Right lobe of liver (tissue), 6 donors: ENCODE measurements at places on chromosomes 12 and 14. TPM values are rescaled to one million over a fixed set of nuclear protein-coding genes. Genes with fewer than 3 reads are reported as not detected.

DNA sequence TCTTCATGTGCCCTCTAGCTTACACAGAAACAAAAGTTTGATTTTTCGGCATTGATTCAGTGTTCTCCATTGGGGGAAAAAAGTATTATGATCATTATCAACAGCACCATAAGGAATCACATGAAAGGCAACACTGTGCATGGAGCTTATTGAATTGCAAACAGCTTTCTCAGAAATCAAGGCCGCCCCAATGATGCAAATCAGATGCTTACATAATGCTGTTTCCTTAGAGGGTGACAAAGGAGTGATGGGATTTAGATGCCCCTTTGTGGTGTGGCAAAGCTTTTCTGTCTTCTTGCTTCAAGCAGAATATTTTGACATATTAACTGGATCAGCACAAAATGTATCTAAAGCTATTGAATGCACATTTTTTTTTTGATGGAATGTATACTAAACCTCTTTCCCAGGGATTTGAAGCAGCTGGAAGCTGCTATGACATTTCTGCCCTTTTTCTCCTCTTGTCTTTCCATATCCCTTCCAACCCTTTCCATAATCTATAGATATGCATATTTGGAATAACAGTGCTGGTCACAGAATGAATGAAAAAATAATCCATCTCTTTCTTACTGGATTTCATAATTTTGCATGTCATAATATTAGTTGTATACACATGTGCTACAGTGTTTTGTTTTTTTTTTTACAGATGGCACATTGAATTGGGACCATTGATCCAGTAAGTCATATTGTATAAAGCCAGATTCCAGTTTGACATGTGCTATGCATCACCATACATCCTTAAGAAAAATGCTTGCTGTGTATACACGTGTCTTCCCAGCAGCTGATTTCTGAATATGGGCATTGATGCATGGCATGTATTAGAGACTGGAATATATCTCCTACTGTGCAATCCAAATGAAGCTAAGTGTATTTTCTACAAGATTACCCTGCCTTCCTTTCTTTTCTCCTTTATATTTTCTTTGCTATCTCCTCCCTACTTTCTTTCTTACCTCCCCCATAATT, 259.7 kb upstream of the DCN start:
- DNase-seq: no peak

DNA sequence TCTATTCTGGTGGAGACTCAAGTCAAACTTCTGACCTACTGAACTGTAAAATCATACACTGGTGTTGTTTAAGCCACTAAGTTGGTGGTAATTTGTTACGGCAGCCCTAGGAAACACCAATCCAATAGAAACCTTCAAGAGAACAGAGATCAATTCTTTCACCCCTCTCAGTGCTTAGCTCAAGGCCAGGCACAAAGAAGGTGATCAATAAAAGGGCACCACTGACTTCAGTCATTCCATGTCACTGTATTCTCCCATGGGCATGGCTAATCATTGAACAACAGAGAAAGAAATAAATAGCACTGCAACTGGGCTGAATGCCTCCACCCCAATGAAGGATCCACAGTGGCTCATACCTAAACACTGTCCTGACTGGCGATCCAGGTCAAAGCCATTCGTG, 7.3 kb downstream of the FBLN5 start:
- DNase-seq: no peak

DNA sequence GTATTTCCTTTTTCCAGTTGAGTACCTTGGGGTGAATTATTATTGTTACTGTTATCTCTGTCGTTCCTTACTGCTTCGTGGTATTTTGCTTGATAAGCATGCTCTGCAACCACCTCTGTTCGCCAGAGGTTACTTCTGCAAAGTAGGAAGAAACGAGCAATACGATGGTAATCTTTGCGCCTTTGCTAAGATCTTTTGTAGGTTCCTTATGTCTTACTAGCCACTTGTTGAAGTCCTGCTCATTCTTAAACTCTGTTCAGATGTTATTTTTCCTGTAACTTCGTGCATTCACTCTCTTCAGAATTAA, 729 bp upstream of the M6PR start:
- DNase-seq: no peak

DNA sequence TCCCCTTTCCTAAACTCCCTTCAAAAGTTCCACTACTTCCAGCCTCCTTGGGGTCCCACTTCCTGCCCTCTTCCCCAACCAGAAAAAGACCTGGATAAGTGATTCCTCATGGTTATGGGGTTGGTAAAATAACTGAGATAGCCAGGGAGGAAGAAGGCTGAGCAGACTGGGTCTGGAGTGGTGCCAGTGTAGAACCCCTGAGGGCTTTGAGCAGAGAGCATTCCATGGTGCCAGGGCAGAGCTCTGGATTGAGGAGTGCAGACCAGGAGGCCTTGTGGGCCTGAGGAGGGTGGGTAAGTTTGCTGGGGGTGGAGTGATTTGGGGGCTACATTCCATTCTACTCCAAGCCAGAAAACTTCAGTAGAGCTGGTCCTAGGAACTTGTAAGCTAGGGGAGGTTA, 9.5 kb upstream of the CISTR start:
- no peak for DNase-seq

DNA sequence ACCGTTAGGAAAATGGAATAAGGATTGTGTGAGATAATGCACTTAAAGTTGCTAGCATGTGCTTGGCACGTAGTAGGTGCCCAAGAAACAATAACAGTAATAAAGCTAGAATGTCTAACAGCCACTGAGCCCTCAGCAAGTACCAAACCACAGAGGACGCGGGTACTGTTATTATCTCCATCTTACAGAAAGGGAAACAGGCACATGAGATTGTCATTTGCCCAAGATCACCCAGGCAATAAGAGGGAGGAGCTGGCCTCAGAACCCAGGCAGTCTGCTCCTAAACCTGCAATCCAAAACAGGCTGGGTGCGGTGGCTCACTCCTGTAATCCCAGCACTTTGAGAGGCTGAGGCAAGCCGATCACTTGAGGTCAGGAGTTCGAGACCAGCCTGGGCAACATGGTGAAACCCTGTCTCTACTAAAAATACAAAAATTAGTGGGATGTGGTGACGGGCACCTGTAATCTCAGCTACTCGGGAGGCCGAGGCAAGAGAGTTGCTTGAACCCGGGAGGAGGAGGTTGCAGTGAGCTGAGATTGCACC, 5.1 kb upstream of the SDS start:
- no peak for DNase-seq

Gene PTPN11
- total RNA-seq: 76.8 TPM

GRCh38 chr14:55614304-55614703, 34.3 kb downstream of the KTN1 start:
- DNase-seq: no peak
